Fibroblast of skin of right biceps (primary cell): ENCODE measurements at places on chromosomes 2 and 18.

DNA sequence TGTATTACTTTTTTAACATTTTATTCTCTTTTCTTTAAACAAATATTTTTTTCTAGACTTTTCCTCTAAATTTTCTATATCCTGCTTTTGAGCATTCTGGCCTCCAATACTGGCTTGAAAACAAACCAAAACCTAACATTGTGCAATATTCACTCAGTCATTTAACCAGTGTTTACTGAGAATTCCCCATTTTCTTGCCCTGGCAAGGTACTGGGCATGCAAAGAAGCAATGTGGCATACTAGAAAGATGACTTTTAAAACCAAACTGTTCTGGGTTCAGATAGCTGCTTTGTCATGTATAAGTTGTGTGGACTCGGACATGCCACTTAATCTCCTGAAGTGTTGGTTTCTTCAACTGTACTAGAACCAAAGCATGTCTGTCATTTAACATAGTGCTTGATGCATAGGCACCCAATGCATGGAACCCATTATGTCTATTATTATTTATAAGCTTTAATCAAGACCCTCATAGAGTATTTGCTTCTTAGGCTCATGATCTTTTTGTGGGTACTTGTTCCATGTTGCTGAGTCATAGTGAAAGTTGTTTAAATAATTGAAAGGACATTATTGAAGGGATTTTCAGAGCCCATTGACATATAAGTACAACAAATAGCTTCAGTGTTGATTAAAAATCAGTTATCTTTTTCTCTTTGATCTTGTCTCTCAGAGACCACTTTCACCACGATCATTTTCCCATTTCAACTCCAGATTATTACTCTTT, 185.4 kb upstream of the OSR1 start:
- no peak for DNase-seq

DNA sequence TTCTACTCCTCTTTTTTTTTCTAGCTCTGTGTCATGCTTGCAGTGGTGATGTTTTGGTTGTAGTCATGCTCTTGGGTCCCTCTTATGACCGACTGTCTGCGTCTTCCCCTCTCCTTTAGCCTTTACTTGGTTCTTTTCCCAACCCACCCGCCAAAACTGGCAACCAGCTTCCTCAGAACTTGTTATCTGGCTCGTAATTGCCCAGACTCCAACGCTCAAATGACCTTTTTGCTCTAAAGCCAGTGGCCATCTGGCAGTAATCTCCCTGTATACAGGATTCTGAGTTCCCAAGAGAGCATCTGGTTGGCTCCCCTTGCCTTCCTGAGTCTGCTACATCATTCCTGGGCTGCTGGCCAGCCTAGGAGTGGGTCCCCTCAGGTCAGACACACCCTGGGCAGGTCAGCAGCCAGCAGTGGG, 147.2 kb downstream of the MGAT5 start:
- DNase-seq = no peak

- no peak for DNase-seq
Measured at GRCh38 chr2:64722291-64723044, 68.8 kb upstream of the SERTAD2 start.

DNA sequence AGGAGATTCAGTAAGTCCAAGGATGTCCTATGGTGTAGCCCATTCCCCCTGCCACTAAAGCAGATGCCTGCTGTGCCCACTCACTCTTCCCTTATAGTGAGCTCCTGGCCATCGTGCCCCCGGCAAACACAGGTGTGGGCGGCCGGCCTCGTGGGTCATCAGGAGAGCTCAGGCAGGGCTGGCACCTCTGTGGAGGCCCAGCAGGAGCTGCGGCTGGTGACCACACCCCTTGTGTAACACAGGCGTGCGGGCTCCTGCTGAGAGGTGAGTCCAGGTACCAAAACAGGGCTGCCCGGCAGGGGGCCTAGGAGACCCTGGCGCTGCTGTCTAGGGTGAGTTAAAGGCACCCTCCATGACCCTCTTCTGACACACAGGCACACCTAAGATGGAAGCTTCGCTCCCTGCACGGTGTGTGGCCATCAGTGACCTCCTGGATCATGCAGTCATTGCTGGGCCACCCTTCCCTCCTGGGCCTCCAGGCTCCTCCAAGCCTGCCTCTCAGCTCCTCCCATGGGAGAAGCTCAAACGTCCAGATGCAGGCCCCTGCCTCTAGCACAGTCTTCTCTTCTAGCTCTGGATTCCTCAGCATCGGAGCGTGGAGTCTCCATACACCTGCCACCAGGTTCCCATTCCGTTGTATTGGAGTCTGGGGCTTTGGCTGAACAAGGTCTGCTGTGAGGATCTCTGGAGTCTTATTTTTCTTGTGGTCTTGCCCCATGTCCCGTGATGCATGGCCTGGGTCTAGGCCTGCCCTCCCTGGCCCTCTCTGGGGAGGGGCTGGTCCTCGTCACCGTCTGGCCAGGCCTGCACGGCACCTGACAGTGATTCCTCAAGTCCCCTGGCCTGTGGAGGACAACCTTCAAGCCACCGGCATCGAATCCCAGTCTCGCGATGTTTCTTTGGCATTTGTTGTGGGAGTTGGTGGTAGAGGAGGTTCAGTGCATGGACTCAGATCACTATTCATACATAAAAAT, 246.9 kb downstream of the ACKR3 start:
- DNase-seq = no peak

DNA sequence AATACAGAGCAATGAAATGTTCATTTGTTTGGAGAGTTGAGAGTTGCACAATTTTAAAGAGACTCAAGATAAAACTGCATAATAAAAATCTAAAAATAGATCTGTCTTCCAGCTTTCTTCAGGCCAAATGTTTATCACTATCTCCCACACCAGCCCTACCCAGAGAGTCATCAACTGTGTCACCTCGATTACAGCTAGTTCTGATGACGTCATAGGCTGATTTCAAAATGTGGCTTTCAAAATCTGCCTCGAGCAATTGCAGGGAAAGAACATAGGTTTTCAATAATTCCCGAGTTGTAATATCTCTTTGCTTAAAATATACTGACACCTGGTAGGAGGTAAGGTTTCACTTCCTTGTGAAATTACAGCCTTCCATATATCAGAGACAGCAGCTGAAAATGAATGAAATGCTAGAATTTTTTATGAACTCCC, 677.6 kb upstream of the ID2 start:
- DNase-seq = peak; percentile 93

- no peak for DNase-seq
Measured at GRCh38 chr2:71859211-71859847, 288.3 kb downstream of the CYP26B1 start.

GRCh38 chr2:48287976-48288375, 242.0 kb upstream of the STON1 start:
- DNase-seq = no peak

DNA sequence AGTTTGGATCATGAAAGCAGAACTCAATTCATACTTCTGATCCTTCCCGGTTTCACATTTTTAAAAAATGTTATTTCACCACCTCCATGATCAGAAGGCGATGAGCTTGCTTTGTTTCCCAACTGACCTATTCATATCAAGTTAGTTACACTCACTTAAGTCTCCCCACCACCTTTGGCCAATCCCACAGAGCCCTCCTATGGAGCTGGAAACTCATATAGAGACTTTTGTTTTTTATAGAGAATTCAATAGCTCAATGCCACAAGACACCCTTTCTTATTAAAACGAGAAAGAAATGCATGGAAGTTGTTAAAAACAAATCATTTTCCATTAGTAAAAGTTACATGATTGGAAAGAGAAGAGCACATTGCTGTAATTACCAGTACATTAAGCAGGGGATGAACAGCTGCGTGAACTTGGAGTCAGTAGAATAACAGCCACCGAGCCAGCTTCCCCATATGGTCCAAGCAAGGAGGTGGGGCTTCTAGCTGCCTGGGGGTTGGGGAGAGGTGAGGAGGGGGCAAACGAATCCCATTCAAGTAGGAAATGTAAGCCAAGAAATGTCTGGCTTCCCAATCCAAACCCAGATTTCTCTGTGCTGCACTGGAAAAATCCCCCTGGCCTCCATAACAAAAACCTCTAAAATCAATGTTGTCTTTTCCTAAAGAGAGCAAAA, 614.5 kb downstream of the IRS1 start:
- DNase-seq = no peak

DNA sequence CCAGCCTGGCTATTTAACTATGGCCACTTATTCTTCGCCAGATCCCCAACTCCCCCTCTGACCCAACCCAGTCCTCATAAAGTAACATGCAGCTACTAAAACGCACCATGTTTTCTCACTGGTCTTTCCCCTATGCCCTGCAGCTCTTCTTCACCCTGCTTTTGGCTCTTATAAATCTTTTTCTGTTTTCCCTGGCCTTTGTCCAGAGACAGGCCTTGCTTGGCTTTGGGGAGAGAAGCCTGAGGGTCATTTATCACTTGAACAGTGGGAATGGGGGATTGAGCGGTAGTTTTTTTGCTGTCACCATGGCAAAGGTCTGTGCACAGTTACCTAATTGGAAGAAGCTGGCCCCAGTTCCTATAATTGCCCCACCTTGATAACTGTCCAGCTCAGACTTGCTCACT, 202.9 kb upstream of the NT5C1B start:
- DNase-seq = peak; percentile 26

DNA sequence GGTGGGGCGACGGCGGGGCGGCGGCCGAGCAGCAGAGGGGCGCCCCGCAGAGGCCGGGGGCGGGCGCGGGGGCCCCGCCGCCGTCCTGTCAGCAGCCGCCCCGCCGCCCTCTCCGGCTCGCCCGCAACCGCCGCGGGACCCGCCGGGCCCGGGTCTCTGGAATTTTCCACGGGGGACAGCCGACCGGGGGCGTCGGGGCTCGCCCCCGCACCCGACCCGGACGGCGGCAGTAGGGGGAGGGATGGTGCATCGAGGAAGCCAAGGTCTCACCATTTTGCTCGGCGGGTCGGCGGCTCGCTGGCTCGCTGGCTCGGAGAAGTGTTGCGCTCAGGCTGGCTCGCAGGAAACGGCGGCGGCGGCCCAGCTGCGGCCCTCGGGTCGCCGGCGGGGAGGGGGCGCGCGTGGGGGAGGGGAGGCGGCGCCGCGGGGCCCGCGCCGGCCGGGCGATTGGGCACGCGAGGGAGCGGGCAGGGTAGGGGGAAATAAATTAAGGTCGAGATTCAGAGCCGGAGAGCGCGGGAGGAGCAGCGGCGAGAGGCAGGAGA, 405 bp downstream of the PPP3R1 start:
- DNase-seq = no peak

DNA sequence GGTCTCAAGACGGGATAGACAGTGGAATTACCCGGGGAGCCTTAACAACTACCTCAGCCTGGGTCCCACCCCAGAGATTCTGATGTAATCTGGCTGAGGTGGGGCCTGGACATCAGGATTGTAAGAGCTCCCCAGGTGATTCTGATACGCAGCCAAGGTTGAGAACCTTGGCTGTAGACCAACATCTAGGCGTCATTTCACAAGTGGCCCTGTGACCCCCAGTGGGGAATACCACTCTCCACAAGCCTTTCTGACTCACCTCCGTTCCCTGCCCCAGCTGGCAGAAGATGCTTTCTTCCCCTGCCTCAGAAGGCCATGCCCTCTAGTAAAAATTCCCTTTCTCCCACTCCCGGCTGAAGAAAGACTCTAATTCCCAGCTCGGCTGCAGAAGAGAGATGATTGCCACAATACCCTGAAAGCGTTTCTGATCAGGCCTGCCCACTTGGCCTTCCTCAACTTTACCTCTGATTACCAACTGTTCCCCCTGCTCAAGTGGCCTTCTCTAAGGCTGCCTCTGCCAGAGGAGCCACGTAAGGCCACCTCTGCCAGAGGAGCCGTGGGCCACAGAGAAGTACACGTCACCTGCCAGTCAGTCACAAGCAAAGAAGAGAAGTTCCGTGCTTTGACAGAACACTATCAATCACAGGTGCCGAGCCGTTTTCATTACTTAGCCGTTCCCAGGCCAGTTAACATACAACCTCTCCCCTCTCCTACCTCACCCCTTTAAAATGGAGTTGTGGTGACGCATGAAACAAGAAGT, 116.8 kb upstream of the PKDCC start:
- DNase-seq = no peak

GRCh38 chr2:234702731-234703225, 205.9 kb upstream of the ARL4C start:
- no peak for DNase-seq

DNA sequence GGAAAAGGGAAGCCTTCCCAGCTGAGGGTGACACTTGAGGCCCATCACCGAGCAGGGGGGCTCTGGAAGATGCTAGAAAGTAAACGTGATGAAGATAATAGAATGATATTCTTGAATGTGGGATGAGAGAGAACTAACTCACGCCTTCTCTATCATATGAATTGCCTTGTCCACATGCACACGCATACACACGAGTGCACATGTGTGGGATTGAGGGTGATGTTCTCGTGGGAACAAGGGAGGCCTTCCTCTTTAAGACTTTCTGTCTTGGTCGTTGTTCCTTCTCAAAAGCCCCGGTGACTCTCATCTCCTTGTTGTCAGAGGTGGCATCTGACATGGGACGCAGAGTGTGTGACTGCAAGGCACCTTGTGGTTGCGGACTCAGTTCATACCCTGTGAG, 436.9 kb downstream of the ZNF516 start:
- no peak for DNase-seq

DNA sequence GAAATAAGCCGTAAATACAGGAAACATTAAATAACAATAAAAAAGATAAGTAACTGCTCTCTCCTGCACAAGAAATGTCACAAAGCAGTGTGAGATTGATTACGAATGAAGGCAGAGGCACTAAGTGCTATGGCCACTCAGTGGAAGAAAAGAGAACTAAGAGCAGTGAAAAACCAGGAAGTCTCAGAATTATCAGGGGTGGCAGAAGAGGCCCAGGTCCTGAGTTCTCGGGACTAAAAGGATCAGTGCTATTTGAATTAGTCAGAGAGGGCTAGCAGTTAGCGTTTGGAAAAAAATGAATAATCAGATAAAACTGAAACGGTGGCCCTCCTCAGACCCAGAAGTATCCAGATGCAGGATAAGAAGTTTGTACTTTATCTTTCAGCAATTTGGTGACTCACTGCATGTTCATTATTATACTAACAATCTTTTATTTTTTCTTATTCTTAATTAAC, 367.1 kb downstream of the ZEB2 start:
- DNase-seq = peak; percentile 72

DNA sequence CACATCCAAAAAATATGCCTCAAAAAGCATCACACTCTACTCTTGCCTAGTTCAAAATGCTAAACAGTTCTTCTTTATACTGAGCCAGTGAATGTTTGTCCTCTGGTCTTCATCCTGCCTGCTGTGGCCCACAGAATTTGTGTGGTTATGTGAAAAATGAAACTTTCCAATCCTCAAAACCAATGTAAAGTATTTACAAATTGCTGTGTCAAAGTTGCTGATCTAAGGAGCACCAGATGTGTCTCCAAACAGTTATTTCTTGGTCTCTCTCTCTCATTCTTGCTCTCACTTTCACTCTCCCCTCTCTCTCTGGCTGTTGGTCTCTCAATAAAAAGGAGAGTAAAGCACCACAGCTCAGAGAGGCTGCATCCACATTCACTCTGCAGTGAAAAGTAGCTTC, 23.0 kb downstream of the EPHA4 start:
- no peak for DNase-seq
